NCI-H1105 treated with DMSO at 0.1 percent for 48 hours (cell line): ENCODE measurements at places on chromosomes 7 and 10.

DNA sequence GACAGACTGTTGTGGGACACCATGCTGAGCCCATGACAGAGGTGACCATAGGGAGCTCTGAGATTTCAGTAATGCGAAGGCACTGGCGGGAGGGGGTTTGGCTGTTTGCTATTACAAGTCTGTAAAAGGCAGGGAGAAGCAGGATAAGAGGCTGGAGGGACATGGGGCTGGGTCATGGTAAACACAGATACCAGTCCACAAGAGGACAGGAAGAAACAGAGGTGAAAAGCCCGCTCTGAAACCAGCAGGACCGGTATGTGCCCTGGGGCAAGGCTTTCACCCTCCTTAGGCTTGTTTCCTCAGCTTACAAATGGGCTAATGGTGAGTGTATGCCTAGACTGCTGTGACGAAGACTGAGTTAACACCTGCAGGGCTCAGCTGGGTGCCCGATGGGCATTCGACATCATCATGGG is 34.1 kb downstream of the ANXA11 start:
- DNase-seq = no peak

- DNase-seq = no peak
These were observed 15.8 kb downstream of the MAT1A start for GRCh38 chr10:80273523-80274170.

DNA sequence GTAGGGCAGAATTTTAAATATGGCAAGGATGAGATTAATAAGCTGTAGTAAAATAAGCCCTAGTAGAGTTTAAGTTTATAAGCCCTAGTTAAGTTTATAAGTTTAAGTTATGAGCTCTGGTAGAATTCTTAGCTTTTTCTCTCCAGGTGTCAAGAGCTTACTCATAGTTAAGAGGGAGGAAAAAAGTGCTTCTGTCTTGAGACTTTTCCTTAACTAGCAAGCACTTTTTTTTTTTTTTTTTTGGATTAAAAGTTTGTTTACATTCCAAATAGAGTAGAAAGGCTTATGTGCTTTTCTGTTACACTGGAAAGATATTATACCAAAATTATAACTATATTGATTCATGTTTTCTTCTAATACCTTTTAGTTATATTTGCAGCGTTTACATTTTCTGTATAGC is 25.5 kb upstream of the MPP7 start:
- DNase-seq = no peak

DNA sequence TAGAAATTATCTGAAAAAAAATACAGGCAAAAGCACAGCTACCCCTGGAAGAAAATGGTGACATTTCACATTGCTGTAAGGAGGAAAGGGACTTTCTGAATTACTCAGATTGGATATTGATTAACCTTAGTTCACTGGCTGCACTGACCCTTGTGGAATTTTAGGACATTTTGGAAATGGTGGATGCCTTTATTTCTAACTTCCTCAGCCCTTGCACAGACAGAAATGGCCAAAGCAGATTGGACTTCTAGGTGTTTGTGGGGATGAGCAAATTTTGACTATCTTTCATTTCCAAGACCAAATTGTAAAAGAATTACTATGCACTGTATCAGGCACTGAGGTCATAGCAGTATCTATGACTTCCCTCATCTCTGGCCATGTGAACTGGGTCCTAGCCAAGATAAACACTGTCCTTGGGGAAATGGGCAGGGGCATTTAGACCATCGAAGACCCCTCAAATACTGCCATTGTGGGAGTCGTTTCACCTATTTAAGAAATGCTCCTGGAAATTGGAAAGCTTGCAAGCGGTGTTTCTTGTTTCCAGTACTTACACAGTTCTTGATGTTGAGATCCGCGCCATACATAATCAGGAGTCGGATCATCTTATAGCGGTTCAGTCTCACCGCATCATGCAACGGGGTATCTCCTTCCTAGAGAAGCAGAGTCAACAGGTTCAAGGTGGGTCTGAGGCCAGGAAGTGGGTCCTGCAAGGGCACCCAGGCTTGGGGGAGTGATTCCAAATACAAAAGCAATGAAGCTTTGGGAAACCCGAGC is 5.7 kb downstream of the ANKRD1 start:
- no peak for DNase-seq

DNA sequence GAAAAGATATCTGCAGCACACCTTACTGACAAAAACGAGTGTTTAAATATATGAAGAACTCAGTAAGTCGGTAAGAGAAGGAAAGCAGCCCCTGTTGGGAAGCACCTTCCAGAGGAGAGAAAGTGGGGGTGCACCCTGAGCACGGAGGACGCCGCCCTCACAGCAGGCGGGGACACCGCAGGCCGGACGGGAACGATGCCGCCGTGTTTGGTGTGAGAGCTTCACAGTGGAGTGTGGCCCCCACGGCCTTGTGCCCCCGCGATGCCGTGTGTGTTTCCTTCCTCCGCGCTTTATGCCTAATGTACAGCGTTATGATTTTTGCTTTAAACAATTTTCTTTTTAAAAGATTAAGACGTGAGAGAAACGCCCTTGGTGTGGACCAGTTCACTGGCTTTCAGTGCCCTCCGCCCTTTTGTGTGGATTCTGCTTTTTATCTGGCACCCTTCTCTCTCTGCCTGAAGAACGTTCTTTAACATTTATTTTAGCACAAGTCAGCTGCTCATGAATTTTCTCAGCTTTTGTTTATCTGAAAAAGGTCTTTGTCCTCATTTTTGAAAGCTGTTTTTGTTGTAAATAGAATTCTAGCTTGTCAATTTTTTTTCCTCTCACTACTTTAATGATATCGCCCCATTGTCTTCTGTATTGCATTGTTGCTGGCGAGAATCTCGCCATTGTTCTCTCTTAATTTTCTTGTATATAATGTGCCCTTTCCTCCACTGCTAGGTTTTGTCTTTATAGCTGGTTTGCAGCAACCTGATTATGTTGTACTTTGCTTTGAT is 110.7 kb downstream of the INPP5A start:
- no peak for DNase-seq

DNA sequence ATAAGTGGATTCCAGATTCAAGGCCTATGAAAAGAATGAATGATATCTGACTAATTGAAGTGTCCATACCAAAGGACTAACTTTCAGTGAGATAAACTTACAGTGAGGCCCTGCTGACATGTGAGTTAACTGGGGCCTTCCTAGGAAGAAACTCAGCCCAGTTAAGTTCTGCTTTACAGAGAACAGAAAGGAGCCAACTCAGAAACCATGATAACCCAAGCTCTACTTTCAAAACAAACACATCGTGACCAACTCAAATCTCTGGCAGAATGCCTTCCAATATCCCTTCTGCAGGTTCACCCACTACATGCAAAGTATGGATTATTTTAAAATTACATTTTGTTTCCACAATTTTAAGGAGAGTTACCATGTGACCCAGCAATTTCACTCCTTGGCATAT is 75.8 kb upstream of the MRLN start:
- no peak for DNase-seq

DNA sequence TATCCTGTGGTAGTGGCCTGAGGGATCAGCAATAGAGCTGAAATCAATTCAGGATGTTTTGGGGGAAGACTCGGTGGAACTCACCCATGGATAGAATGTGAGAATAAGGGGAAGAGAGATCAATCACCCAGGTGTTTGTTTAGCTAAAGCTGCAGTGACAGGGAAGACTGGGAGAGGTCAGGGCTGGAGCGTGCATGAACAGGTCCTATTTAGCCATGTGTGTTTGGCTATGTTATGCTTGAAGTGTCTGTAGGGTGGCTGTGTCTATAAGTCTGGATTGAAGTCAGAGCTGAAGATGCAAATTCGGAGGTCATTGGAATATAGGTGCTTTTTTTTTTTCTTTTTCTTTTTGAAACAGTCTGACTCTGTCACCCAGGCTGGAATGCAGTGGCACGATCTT is 4.6 kb downstream of the ATP6V1F start:
- DNase-seq = no peak

GRCh38 chr7:152462995-152463708 is 27.3 kb upstream of the KMT2C start:
- peak; percentile 68 for DNase-seq

DNA sequence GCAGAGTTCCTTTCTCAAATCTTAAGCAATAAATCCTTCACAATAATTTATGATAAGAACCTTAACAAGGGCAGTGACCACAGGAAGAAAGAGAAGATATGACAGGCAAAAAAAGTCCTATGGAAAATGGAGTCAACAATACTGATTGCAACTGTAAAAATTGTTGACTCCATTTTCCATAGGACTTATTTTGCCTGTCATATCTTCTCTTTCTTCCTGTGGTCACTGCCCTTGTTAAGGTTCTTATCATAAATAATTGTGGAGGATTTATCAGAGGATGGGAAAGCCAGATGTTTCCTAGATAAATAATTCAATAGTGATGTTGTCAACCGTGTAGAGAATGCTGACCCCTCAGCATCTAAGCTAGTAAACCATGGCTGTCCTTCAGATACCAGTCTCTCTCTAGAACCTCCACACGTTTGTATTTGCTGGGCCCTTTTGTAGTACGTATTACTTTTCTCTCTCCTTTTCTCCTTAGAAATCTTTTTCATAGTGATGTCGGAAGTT is 172.6 kb upstream of the BET1 start:
- no peak for DNase-seq

GRCh38 chr7:100130608-100131453 is 4.1 kb downstream of the MBLAC1 start:
- DNase-seq = peak; percentile 36

- no peak for DNase-seq
These were observed 124.0 kb downstream of the SDK1 start for GRCh38 chr7:3425087-3425486.

GRCh38 chr10:43124574-43125273 is 13.5 kb upstream of the CSGALNACT2 start:
- DNase-seq = no peak

- DNase-seq = no peak
These were observed 67.7 kb upstream of the NEUROD6 start for GRCh38 chr7:31408140-31408729.

DNA sequence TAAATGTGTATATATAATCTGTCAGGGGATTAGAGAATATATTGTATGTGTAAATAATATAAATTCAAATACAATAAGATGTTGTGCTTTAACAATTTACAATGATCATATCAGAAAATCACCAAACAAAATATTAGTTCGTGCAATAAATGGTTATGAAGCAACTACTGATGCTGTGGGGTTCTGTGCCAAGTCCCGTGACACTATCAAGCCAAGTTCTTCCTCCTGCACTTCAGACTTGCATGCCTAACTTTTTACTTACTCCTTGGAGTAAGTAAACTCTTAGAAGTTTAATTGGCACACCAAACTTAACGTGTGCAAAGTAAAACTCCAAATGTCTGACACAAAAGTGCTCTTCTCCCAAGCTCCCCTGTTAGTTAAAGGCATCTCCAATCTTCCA is 26.5 kb upstream of the TMEM254 start:
- no peak for DNase-seq

GRCh38 chr10:58641708-58642107 is 129.0 kb downstream of the BICC1 start:
- DNase-seq = no peak

GRCh38 chr7:44960011-44960580 is 18.7 kb downstream of the MYO1G start:
- DNase-seq = no peak

DNA sequence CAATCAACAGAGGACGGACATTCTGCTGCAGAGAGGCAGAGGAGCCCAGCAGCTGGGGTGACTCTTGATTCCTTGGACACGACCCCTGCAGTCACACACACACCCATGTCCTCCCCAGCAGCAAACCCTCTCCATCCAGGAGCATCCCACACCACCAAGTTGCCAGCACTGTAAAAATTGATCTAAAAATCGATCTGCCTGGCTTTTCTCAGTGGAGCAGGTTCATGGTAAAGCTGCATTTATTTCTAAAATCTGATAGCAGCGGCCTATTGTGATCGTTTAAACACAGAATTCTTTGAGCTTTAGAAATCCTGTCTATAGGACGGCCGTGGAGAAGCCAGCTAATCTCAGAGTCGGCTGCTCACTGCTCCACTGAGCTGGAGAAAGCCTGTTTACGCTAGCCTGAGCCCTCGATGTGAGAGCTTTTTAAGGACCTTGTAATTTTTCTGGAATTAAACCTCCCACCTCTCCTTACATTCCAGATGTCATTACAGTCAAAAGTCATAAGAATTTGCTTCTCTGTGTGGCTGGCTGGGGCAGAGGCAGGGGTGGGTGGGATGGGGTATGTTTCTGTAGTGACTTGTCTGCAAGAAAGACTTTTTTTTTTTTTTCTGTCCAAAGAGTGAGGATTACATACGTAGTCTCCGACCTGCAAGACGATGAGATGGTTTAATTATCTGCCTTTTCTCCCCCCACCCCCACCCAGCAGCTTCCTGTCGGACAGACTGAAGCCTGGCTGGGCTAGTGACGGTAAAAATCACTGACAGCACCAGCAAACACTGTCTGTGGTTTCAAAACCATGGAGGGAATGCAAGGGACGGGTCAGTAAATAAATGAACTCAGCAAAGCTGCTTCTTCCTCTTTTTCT is 31.6 kb downstream of the TRIM8 start:
- no peak for DNase-seq

DNA sequence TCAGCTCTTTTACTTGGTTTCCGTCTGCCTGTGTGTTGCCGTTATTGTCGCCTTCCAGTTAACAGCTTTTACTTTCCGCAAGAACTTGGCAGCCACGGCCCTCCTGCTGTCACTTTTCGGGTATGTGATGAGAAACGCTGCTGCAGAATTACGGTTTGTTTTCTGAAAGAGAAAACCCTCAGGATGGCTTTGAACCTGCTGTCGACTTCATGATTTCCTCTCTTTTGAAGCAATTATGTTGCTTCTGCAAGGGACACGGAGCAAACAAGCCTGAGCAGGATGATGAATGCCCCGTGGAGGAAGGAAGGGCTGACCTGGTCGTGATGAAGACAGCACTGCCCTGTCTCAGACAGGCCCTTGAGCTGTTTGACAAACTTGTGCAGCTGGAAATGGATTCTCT is 339.8 kb downstream of the ABCA13 start:
- no peak for DNase-seq

DNA sequence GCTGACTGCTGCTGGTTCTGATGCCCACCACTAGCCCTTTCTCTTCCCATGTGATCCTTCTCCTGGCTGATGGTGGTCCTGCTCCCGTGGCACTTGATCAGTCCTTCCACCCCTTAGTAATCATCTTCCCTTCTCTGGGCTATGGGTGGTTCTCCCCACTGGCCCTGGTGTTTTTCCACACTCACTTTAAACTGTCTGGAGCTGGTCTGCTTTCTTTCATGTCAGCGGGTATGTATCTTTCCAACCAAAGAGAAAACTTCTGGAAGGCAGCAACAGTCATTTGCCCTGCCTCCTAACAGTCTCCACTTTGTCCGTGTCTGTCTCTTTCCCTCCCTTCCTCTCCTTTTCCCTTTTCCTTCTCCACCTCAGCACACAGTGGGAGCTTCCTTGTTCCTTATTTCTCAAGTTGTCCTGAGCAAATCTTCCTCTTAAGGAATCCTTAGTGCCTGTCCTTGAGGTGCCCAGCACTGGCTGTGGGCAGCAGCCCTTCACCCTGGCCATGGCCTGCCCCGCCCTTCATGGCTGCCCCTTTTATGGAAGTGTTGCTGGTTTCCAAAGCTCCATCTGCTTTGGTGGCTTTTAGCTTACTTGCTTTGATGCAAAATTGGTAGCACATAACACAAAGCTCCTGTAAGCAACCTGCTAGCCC is 189.0 kb downstream of the TCF7L2 start:
- no peak for DNase-seq

DNA sequence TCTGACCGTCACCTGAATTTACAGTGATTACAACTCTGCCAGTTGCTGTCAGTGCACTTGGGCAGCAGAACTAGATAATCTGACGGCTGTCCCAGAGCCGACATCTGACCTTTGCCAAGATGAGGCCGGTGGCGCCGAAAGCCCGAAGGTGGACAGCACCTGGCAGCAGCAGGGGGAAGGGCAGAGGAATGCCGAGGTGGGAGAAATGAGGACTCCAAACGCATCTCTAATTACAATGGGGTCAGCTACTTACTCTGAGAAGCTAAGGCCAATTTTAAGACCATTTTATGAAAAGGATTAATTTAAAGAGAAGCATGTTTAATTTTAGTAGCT is 33.8 kb downstream of the TRIM8 start:
- no peak for DNase-seq
